ENCODE measurements at places on chromosomes 5 and 9. TPM values are rescaled to one million over a fixed set of nuclear protein-coding genes. Genes with fewer than 3 reads are reported as not detected.

The DBH gene
- not detected for total RNA-seq

The HTR1A gene
- total RNA-seq, result 4.7 TPM

The LOX gene
- 1.8 TPM for total RNA-seq

The CCDC183 gene
- 1.1 TPM for total RNA-seq

GRCh38 chr9:12735665-12736064 lies 39.2 kb upstream of the LURAP1L start:
- no peak overlapping the region for H3K27ac ChIP-seq
- no peak overlapping the region for H3K4me3 ChIP-seq
- no peaks in the 10 kb centered on the region for H3K27me3 ChIP-seq
- DNase-seq, result no peak
- no peaks in the 10 kb centered on the region for H3K36me3 ChIP-seq

GRCh38 chr5:180424094-180424493 lies 70.1 kb upstream of the CNOT6 start:
- no peak overlapping the region for H3K27ac ChIP-seq
- no peaks in the 10 kb centered on the region for H3K4me1 ChIP-seq
- no peaks in the 10 kb centered on the region for H3K27me3 ChIP-seq
- H3K36me3 ChIP-seq, result no peaks in the 10 kb centered on the region
- no peak for DNase-seq

DNA sequence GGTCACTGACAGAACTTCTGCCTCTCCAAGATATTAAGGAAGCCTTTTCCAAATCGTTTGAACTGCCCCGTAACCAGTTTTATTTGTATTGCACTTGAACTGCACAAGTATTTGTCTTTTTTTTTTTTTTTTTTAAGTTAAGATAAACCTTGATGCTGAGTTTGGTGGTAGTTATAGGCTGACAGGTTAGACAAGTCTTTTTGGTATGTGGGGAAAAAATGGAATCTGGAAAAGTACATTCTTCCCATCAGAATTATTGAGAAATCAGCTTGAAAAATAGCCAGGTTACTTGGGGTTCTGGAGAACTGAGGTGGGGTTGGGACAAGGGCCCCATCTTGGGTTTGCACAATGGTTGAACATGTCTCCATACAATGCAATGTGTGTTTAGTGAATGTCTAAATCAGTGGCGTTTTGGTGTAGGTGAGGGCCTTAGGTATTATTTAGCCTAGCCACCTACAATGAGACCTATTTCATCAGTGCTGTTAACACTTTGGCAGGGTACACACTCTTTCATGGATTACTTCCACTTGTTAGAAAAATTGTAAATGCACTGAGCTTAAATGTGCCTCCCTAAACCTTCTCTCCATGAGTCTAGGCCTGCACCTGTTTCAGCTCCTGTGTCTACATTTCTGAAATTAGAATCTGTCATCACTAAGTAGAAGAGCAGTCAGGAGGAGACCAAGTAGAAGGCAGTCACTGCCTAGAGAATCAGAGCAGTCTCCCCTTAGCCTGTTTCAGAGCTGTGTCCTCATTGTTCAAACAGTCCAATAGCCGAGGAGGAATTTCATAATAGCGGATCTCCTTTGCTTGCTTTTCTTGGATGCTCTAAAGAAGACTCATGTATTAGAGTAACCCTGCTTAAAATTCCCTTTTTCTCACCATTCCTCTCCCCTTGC lies 140.0 kb upstream of the HMHB1 start:
- no peak for DNase-seq
- peaks cover 4% of the 10 kb centered on the region for H3K4me1 ChIP-seq
- H3K27me3 ChIP-seq, result no peaks in the 10 kb centered on the region
- H3K36me3 ChIP-seq, result no peaks in the 10 kb centered on the region
- H3K27ac ChIP-seq, result no peak overlapping the region

- DNase-seq, result peak; percentile 32
- H3K27ac ChIP-seq, result no peak overlapping the region
- no peak overlapping the region for H3K4me3 ChIP-seq
Measured at GRCh38 chr9:93126825-93127368, 7.2 kb downstream of the NINJ1 start.

- H3K4me1 ChIP-seq, result peaks cover 8% of the 10 kb centered on the region
- H3K36me3 ChIP-seq, result no peaks in the 10 kb centered on the region
- H3K27ac ChIP-seq, result no peak overlapping the region
- DNase-seq, result no peak
- H3K27me3 ChIP-seq, result no peaks in the 10 kb centered on the region
Measured at GRCh38 chr5:105508519-105508918, 1945.9 kb upstream of the NUDT12 start.

The FBP1 gene
- total RNA-seq, result 2.5 TPM

DNA sequence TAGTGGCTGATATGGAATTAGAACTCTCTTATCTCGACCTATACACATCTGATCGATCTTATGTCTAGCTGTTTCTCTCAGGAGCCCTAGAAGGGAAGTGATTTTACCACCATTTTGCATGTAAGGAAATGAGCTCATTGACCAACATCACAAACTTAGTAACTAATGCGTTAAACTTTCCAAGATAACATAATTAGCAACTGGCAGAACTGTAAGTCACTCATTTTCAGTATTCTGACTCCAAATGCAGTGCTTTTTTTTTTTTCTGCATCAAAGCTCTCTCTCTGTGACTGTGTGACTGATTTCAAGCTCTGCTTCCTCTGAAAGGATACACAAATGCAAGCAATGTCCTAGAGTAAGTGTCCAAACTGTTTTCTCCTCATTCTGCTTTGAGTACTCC lies 68.1 kb upstream of the FBXL7 start:
- no peak for DNase-seq
- no peak overlapping the region for H3K27ac ChIP-seq
- H3K27me3 ChIP-seq, result no peaks in the 10 kb centered on the region
- H3K4me3 ChIP-seq, result no peak overlapping the region
- H3K4me1 ChIP-seq, result no peaks in the 10 kb centered on the region

- 0 out of 2 replicates have a peak, but pooled peaks cover 8% of the 10 kb centered on the region for H3K4me1 ChIP-seq
- no peaks in the 10 kb centered on the region for H3K36me3 ChIP-seq
- DNase-seq, result peak; percentile 94
Measured at GRCh38 chr9:124450241-124450924, at the start of gene ADGRD2. Gene ADGRD2, plus strand, starts transcription at chr9:124450451. Its CDS starts 1,216 bp downstream, at chr9:124451667.

GRCh38 chr9:127721391-127721821 lies 5.5 kb downstream of the TTC16 start:
- H3K27ac ChIP-seq, result no peak overlapping the region
- H3K27me3 ChIP-seq, result no peaks in the 10 kb centered on the region
- H3K4me1 ChIP-seq, result peaks cover 10% of the 10 kb centered on the region
- no peak overlapping the region for H3K4me3 ChIP-seq
- DNase-seq, result no peak
- H3K36me3 ChIP-seq, result no peaks in the 10 kb centered on the region

GRCh38 chr5:179128976-179129375 lies 68.8 kb downstream of the ZNF354C start:
- H3K36me3 ChIP-seq, result no peaks in the 10 kb centered on the region
- H3K4me1 ChIP-seq, result no peaks in the 10 kb centered on the region
- no peak overlapping the region for H3K4me3 ChIP-seq
- no peaks in the 10 kb centered on the region for H3K27me3 ChIP-seq

DNA sequence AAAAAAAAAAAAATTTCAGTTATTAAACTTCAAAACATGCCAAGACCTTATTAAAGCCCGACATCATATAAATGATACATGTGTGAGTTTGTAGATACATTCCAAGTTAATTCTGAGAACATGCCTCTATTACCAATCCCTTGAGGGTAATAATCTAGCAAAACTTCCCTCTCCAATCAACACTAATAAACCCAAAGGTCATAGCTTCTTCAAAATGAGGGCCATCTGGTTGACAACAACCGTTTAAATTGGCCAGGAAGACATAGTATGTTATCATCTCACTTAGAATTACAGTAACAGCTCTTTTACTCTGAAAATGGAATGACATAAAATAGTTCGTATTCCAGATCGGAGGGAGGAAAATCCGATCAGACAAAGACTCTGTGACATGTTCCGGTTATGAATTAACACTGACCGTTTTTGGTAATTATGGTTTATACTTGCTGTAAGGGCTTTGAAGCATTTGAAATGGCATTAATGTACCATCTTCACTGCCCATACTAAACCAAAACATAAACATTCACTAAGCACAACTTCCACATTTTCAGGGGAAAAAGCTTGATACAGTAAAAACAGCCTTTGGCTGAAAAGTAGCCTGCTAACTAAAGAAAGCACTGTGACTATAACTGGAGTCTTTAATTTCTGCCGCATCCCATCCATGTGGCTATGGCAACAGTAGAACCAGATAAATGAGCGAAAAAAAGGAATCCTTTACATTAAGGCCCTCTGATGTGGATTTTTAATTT lies 50.3 kb downstream of the ANKH start:
- no peak overlapping the region for H3K27ac ChIP-seq
- no peak overlapping the region for H3K4me3 ChIP-seq
- no peaks in the 10 kb centered on the region for H3K4me1 ChIP-seq
- H3K27me3 ChIP-seq, result no peaks in the 10 kb centered on the region

- no peaks in the 10 kb centered on the region for H3K36me3 ChIP-seq
- no peak overlapping the region for H3K27ac ChIP-seq
- no peak overlapping the region for H3K4me3 ChIP-seq
- DNase-seq, result no peak
- H3K4me1 ChIP-seq, result no peaks in the 10 kb centered on the region
- no peaks in the 10 kb centered on the region for H3K27me3 ChIP-seq
Measured at GRCh38 chr5:3356016-3356415, 239.6 kb upstream of the IRX1 start.

DNA sequence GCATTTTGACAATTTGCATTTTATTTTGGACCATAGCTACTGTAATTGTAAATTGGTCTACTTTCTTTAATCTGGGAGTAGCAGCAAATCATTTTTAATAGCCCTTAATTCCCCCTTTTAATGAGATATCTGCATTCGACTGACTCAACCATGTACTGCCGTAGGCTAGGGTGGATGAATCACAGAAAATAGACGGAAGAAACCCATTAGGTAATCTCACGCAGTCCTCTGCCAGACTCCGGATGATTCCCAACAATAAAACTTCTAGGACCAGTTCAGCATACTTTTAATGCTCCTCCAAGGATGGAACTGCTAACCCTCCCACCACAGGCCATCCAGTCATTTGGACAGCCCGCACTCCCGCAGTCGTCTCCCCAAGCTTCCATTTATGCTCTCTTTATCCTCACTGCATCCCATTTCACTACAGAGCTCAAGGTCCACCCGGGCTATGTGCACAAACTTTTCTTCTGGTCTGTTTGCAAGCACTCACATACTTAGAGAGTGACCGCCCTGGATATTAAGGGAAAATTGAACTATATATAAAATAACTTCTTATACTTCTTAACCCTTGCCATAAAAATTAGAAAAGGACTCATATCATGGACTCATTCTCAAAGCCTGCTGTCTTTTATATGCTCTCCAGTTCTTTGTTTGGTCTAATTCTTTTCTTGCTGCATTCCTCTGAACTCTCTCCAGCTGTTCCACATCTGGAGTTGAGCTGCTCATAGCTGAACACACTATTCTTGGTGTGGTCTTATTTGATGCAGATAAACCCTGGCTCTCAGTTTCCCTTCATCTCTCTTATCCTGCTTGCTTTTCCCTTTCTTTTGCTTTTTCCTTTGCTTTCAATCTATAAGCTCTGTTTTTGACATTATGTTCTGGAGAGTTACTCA lies 326.6 kb downstream of the ARL15 start:
- H3K27ac ChIP-seq, result no peak overlapping the region
- no peak for DNase-seq
- peaks cover 21% of the 10 kb centered on the region for H3K4me1 ChIP-seq
- no peak overlapping the region for H3K4me3 ChIP-seq

DNA sequence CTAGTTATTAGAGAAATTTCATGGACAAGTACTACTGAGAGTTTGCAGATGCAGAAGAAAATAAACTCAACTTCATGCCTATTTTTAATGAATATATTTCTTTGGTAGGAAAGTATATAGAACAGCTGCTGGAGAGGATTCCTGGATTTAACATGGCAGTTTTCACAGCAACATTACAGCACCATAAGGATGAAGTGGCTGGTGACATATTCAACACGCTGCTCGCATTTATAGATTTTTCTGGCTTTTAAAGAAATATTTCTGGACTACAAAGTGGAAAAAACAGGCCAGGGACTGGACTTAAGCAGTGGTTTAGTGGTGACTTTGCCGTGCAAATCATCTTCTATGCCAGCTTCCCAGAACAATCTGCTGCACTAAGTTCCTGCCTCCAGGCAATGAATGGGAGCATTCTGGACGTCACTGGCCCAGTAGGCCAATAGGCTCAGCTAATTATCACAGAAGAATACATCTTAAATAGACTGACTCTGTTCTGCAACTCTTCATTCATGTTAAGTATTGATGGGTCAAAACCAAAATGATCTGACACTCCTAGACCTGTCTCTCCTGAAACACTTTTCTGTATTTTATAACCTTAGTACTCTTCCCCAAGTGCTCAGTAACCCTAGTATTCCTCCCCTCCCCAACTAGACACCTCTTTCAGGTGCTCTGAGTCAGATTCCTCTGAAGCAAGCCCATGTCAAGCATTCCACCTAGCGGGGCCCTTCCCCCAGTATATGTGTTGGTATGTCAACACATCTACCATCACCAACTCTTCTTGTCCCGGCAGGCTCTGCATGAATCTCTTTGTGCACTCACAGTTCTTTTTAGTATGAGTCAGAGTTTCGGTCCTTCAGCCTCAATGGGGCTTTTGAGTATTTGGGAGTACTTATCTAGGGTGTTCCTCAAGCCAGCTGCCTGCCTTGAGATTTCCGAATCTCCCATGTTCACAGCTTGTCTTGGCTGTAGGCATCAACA lies 625.5 kb downstream of the CHSY3 start:
- H3K4me3 ChIP-seq, result no peak overlapping the region
- peak; percentile 3 for DNase-seq
- no peaks in the 10 kb centered on the region for H3K27me3 ChIP-seq
- H3K36me3 ChIP-seq, result no peaks in the 10 kb centered on the region
- no peak overlapping the region for H3K27ac ChIP-seq

The IL9 gene
- not detected for total RNA-seq

GRCh38 chr9:13758936-13759335 lies 479.4 kb upstream of the MPDZ start:
- no peaks in the 10 kb centered on the region for H3K4me1 ChIP-seq
- DNase-seq, result no peak
- no peak overlapping the region for H3K27ac ChIP-seq
- no peaks in the 10 kb centered on the region for H3K27me3 ChIP-seq
- H3K36me3 ChIP-seq, result no peaks in the 10 kb centered on the region

GRCh38 chr9:126510564-126510963 lies 103.2 kb upstream of the LMX1B start:
- H3K27ac ChIP-seq, result no peak overlapping the region
- no peak for DNase-seq
- no peaks in the 10 kb centered on the region for H3K36me3 ChIP-seq

GRCh38 chr5:139068494-139069151 lies 129.5 kb downstream of the SIL1 start:
- DNase-seq, result no peak
- H3K4me1 ChIP-seq, result no peaks in the 10 kb centered on the region
- no peaks in the 10 kb centered on the region for H3K27me3 ChIP-seq
- H3K27ac ChIP-seq, result no peak overlapping the region
- H3K36me3 ChIP-seq, result no peaks in the 10 kb centered on the region
